ENCODE measurements at places on chromosomes 13 and 19.
A peak's percentile ranks its signal among the peaks of the same experiment; 100 is the strongest.

GRCh38 chr13:94825507-94825906 is 113.2 kb upstream of the SOX21 start:
- no peak for DNase-seq

DNA sequence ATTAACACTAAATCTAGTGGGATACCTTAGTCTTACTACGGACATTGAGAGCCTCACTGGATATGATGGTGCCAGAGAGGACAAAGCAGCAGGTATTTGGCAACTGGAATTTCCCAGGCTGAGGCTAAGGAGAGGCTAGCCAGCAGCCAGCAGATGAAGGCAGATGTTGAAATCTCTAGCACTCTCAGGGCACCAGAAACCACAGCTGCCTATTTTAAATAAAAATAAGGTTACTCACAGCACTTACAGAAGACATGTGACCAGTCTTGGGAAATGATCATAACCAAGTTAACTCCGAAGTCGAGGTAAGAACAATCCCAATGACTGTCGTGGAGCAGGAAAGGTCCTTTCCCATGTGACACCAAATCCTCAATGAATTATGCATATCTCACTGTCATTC is 1726.0 kb downstream of the EFNB2 start:
- DNase-seq, result no peak

DNA sequence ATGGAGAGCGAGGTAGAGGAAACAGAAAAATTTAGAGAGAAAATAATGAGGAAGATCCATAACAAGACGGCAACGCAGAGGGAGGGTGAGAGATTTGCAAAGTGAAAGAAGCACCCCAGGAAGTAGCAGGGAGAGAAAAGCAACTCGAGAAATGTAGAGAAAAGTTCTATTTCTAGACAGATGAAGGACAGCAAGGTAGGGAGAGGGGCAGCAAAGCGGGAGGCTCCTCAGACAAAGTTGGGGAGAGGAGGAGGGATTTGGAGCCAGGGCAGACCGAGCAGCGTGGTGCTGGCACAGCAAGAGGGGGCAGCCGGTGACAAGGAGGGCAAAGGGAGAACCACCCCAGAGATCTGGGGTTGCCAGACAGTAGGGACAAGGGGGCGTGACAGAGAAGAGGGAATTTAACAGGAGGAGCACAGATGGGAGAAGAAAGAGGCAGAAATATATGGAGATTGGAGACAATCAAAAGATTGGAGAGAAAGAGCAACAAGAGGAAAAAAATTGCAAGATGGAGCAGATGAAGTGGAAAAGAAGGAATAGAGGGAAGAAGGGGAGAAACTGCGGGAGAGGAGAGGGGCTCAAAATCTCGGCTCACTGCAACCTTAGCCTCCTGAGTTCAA is 989 bp downstream of the ZNF766 start:
- no peak for DNase-seq

DNA sequence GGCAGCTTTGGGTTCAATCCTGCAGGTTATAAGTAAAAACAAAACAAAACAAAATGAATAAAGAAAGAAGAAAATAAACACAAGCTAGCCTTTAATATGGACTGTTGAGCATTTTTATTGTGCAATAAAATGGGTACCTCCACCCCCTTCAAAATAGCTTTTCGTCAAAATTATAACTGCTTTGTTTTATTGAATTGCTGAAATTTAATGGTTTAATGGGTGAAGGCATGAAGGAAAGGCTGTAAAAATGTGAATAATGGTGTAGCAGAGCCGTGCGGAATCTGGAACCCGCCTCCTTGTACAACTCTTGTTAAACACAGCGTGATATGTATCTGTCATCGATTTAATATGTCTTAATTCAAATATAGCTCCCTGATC is 2.2 kb upstream of the ZIC5 start:
- no peak for DNase-seq

- no peak for DNase-seq
Measured at GRCh38 chr13:59568306-59568705, 595.4 kb downstream of the DIAPH3 start.

- no peak for DNase-seq
Measured at GRCh38 chr13:37418490-37418889, 180.1 kb downstream of the POSTN start.

- DNase-seq, result no peak
Measured at GRCh38 chr19:4019578-4019977, 12.0 kb downstream of the PIAS4 start.

DNA sequence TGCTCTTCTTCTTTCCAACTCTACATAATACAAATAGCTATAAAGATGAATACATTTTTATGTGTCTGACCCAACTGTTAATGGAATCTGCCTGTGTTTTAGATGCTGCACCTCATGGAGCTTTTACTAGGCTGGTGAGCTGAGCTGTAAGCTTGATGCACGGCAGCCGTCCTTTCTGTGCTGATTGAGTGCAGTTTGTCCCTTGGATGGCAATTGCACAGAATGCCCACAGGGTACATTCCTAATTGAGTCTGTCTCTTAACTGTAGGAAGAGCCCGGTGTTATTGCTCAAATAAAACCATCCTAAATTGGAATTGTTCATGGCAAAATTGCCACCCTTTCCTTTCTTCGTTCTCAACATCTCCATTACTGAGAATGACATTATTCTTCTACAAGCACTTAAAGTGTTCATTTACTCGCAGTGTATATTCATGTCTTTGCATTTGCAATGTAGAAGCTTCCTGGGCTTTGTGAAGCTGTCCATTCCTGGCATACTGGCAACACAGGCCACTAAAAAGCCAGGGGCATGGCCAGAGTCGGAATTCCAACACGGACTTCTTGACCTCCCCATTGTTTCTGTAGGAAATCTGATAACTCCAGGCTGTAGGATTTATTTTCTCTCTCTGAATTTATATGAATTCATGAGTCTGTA is 85.8 kb downstream of the SLC10A2 start:
- DNase-seq, result no peak

DNA sequence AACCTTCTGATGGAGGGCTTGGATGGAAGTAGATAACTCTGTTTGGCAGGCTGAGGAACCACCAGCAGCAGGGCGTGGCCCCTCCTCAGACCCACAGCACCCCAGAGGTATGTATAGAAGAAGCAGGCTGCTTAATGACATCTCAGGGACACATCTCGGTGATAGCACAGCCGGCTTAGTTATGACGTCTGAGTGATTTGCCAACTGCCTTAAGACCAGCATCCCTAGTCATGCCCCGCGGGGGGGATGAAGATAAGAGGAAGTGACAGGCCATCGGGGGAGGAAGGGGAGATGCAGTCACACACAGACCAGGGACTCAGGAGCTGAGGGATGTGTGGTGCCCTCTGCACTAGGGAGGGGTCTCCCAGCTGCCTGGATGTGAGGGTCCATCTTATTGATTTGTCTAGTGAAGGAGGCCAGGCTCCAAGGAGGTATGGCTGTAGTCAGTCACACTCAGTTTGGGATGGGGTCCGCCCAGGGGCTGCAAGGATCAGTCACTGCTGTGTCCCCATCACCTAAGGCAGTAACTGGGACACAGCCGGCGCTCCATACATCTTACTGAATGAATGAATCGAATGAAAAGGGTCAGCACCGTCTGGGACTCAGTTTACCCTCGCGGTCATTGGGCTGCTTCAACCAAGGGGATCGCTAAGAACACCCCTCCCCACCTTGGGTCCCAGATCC is 19.2 kb upstream of the ERCC1 start:
- DNase-seq, result peak; percentile 34

DNA sequence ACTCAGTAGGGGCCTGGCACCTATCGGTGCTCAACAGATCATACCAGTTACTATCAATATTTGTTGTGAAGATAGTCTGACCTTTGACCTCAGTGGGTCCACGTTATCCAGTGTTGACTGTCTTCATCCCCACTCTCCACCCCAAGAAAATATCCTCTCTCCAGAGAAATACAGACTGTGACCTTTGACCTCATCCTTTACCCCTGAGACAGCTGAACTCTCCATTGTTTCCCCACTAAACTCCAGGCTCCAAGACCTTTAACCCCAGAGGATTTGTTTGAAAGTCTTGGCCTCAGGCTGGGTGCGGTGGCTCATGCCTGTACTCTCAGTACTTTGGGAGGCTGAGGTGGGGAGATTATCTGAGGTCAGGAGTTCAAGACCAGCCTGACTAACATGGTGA is 22.6 kb upstream of the PPP5C start:
- DNase-seq, result no peak

DNA sequence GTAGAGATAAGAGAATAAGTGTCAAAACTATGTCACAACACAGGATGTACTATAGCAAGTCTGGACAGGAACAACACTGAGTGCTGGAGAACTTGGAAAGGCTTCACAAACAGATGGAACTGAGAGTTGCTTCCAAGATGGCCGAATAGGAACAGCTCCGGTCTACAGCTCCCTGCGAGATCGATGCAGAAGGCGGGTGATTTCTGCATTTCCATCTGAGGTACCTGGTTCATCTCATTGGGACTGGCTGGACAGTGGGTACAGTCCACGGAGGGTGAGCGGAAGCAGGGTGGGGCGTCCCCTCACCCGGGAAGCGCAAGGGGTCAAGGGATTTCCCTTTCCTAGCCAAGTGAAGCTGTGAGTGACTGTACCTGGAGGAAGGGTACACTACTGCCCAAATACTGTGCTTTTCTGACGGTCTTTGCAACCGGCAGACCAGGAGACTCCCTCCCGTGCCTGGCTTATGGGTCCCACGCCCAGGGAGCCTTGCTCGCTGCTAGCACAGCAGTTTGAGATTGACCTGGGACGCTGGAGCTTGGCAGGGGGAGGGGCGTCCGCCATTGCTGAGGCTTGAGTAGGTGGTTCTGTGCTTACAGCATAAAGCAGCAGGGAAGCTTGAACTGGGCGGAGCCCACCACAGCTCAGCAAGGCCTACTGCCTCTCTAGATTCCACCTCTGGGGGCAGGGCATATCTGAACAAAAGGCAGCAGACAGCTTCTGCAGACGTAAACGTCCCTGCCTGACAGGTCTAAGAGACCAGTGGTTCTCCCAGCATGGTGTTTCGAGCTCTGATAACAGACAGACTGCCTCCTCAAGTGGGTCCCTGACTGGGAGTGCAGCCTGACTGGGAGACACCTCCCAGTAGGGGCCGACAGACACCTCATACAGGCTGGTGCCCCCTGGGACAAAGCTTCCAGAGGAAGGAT is 46.0 kb downstream of the USP12 start:
- DNase-seq, result no peak

- DNase-seq, result no peak
Measured at GRCh38 chr19:45344621-45345505, 4.3 kb downstream of the KLC3 start.

GRCh38 chr19:14694641-14695266 is 4.9 kb downstream of the ZNF333 start:
- no peak for DNase-seq

DNA sequence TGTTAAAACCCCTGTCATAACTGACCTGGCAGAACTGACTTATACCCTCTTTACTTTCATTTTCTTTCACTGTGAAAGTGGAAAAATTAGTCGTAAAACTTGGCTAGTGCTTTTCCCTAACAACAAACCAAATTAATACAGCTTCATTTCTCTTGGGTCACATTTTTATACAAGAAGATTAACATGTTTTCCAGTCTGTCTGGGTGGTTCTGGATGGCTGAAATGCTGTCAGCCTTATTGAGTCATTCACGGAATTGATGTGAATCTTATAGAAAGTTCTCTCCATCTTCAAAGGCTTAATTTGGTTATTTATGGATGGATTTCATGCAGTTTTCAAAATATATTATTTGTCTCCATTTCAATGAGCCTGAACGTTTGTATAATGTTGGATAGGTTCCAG is 440.0 kb downstream of the KCTD12 start:
- DNase-seq, result no peak

- no peak for DNase-seq
Measured at GRCh38 chr13:48838193-48838973, 137.3 kb upstream of the FNDC3A start.

- DNase-seq, result no peak
Measured at GRCh38 chr13:39836038-39836437, 180.6 kb downstream of the COG6 start.

DNA sequence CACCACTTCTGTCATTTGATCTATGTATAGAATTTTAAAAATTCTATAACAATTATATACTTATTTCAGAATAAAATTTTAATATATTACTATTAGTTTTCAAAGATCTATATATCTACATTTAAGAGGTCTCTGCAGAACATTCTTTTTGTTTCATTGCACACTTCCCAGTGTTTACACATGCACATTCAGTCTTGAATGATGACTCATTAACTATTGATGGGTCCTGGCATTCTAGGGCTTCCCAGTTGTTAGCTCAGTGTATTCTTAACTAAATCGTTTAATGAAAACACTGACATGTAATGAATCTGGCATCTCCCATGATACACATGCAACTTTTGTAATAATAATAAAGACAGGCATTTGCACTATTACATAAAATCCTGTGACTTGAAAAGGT is 324.6 kb downstream of the KLF12 start:
- DNase-seq, result no peak

DNA sequence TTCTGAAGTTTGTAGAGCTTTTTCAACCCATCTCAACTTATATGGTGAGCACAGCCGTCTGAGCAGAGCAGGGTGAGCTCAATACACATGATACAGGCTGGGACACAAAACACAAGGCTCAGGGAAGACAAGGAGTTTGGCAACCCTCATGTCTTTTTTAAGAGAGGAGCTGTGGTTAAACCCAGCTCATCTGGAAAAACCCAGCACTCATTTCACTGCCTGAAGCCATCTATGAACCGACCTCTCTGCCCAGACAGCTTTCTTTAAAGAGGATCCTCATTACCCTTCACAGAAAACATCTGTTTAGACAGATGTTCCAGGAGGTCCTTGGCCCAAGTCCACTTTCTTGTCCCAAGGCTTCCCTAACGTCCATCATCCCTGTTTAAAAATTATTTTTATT is 170.0 kb upstream of the TSHZ3 start:
- DNase-seq, result no peak

GRCh38 chr19:33375156-33375836 is 1.8 kb downstream of the CEBPG start:
- DNase-seq, result no peak

- no peak for DNase-seq
Measured at GRCh38 chr19:3534375-3535234, 4.4 kb upstream of the TEKTIP1 start.

GRCh38 chr13:23631311-23632047 is 61.3 kb downstream of the TNFRSF19 start:
- no peak for DNase-seq
